ENCODE measurements at places on chromosomes 3 and 15.

DNA sequence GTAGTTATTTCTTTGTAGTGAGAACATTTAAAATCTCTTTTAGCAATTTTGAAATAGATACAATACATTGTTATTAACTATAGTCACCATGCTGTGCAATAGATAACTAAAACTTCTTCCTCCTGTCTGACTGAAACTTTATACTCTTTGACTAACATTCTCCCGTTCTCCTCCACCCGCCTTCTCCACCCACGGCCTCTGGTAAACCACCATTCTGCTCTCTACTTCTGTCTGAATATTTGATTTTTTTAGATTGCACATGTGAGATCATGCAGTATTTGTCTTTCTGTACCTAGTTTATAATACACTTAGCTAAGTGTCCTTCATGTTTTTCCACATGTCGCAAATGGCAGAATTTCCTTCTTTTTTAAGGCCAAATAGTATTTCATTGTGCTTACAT lies 72.8 kb upstream of the RBM5 start:
- DNase-seq, result no peak

GRCh38 chr3:14458434-14459275 lies 56.2 kb downstream of the SLC6A6 start:
- no peak for DNase-seq

GRCh38 chr15:44087578-44088465 lies 107.2 kb downstream of the FRMD5 start:
- DNase-seq, result peak; percentile 45

- DNase-seq, result no peak
These were observed 33.5 kb downstream of the UMPS start for GRCh38 chr3:124763644-124764358.

DNA sequence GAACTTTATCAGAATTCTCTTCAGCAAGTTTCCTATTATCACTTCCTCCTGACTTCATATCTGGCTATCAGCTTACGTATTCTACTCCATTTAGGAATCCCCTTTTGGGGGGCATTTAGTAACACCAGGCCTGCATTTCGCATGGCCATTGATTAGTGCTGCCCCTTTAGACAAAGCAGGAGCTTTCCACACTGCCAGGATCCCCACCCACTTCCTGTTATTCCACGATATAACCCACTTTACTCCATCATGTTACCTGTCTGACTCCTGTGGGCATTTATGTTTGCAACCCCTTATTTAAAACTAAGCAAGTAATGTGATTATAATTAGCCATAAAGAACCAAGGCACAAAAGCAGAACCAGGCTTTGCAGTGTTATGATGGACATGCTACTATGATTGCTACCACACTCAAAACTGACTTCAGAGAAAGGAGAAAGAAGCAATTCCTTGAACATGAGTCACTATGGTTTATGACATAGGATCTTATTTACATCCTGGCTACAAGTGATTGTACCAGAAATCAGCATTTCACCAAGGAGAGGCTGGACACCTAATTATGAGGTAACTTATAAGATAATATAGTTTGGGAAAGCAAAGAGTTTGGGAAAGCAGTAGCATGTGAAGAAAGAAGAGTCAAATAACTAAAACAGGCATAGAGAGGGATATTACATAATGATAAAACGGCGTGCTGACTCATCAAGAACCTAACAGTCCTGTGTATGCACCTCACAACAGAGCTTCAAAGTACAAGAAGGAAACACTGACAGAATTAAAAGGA lies 96.3 kb downstream of the IGSF11 start:
- DNase-seq, result peak; percentile 32

GRCh38 chr3:17905996-17906395 lies 163.6 kb upstream of the TBC1D5 start:
- no peak for DNase-seq

DNA sequence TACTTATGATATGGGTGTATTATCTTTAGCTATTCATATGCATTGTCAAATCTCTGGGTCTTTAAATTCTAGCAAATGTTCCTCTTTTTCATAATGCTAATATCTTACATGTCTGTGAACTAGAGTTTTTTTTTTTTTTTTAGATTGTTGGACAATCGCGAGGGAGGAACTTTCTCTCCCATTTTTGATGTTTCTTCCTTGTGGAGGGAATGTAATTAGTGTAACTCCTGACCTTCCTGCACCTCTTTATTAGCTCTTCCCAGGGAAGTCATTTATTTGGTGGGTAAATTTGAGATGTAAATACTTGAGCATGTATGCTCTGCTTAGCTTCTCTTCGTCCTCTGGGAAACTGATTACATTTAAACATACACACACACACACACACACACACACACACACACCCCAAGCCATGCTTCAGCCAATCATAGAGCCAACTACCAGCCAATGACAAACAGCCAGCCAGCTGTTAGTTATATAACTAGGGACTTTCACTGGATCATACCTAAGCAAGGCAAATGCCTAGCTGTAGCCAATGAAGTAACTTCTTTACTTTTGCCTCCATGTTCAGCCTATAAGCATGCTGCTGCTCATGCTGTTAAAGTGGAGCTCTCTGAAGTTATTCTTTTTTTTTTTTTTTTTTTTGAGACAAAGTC lies 8.3 kb upstream of the USP8 start:
- peak; percentile 6 for DNase-seq

GRCh38 chr3:156106721-156107373 lies 13.5 kb upstream of the KCNAB1 start:
- no peak for DNase-seq

- DNase-seq, result peak; percentile 81
These were observed 590 bp downstream of the POLR2H start for GRCh38 chr3:184361932-184362667.

- no peak for DNase-seq
These were observed 170.8 kb upstream of the BCL6 start for GRCh38 chr3:187916072-187916471.

- DNase-seq, result no peak
These were observed 87.7 kb downstream of the VGLL4 start for GRCh38 chr3:11555881-11556633.

GRCh38 chr15:74995779-74996765 lies 709 bp downstream of the SCAMP5 start:
- DNase-seq, result peak; percentile 68

- peak; percentile 84 for DNase-seq
These were observed 42.9 kb downstream of the PLCH1 start for GRCh38 chr3:155701882-155702465.

- DNase-seq, result no peak
These were observed 566.0 kb downstream of the GBE1 start for GRCh38 chr3:81195478-81195877.

GRCh38 chr15:72796515-72797337 lies 13.2 kb upstream of the ADPGK start:
- DNase-seq, result peak; percentile 77

- DNase-seq, result no peak
These were observed 63.8 kb downstream of the MRPL46 start for GRCh38 chr15:88403351-88403791.

- no peak for DNase-seq
These were observed 31.0 kb downstream of the HEG1 start for GRCh38 chr3:125024817-125025216.

DNA sequence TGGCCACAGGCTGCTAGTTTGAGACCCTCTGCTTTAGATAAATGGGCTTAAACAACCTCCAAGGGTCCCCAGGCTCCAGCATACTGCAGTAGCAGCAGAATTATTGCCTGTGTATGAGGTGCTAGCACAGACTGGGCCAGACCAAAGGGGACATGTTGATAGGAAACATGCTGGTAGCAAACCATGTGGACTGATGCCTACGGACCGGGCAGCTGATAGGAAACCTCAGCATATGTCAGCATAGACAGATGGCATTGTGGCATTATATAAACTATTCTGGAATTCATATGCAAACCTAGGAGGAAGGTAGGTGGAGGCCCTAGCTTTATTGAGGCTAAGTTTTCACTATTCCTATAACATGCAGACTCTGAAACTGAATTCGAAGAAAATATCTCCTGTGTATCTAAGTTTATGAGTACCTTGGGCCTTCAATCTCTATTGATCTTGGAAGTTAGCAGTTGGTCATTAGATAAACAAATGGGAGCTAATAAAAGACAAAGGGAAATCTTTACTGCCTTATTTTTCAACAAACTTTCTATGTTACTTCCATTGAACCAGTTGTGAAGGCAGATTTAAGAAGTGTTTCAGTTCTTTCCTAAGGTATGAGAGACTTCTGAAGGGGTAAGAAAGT lies 1.7 kb upstream of the HGD start:
- DNase-seq, result no peak

- DNase-seq, result peak; percentile 44
These were observed 16.3 kb downstream of the ACOX2 start for GRCh38 chr3:58520403-58521335.

- DNase-seq, result no peak
These were observed 207.0 kb downstream of the DIPK2A start for GRCh38 chr3:144178607-144179006.

DNA sequence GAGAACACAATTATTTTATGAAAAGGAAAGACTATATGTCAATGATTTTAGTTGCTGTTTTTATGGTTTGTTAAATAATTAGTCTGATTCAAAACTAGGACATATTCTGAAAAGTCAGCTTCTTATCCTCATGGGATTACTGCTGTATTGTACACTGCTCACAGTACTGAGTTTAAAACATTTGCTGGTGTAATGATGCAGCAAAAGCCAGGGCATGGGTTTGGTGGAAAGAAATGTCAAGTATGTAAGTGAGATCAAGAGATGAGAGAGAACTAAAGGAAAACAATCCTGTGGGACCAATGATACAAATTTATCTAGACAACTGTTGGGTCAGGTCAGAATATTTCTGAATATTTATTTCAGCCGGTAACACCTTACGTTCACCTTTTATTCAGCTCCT lies 210.1 kb upstream of the ARHGEF26 start:
- DNase-seq, result no peak

- no peak for DNase-seq
These were observed 31.3 kb downstream of the SMAD3 start for GRCh38 chr15:67096546-67097294.

- DNase-seq, result no peak
These were observed 25.2 kb downstream of the TLE3 start for GRCh38 chr15:70072479-70072878.

DNA sequence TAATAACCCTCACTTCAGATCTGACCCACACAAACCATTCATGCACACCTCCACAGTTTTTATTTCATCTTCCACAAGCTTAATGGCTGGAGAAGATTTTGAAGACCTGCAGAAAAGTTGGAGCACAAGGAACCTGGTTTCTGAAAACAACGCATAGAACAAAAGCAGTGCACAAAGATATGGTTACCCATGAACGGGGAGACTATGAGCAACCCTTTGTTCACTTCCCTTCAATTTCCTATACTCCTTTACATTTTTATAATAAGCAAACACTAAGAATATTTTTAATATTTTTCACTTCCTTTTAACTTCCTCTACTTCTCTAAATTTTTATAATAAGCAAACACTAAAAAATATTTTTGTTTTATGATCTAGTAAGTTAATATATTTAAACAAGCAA lies 103.5 kb upstream of the UBE2E2 start:
- DNase-seq, result no peak

DNA sequence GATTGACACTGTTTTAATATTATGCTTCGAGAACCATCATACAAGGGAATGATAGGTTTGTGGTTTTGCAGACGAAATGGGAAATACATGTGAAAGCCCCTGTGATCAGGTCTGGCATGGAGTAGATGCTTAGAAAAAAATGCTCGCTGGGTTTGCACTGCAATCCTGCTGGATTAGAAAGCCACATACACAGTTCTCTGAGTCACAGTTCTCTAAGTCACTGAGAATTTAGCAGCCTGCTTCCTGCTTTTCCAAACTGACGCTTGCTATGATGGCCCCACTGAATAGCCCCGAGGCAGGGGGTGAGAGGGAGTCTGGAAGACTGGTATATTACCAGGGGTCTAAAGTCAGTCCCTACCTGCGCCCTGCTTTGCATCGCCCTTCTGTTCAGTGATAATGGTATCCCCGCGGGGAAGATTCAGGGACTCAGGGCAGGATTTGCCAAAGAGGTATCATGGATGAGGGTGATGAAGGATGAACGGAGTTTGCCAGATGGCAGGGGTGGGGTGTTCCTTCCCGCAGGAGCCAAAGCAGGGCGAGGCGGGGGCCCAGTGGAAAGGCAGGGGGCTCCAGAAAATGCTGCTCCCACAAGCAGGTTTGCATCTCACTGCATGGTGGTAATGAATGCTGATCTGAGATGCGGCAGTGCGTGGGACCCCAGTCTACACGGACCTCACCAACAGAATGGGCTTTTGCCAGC lies 82.3 kb downstream of the IQSEC1 start:
- DNase-seq, result peak; percentile 48

DNA sequence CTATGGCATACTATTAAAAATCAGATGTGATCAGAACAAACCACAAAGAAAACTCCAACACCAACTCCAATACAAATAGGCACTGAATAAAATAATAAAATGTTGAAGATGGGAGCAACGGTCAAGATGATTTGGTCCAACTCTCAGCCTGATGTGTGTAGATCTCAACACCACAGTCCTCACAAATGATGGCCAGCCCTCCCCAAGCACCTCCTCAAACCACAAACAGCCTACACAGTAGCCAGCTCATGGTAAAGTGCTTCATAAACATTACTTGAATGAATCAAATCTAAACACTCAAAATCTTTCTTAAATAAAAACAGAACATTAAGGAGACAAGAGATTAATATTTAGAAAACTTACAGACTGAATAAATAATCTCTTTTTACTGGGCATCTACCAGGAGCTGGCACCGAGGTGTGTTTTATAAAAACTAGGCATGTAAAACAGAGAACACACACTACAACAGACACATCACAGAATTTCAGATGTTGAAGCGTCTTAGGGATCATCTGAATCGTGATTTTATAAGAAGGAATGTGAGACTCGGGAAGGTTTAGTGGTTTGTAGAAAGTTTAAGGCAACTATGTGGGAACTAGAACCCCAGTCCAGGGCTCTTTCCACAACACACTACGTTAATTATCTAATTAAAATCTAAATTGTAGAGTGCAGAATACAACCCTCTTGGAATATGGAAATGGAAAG lies 102.4 kb downstream of the MYLK start:
- no peak for DNase-seq

DNA sequence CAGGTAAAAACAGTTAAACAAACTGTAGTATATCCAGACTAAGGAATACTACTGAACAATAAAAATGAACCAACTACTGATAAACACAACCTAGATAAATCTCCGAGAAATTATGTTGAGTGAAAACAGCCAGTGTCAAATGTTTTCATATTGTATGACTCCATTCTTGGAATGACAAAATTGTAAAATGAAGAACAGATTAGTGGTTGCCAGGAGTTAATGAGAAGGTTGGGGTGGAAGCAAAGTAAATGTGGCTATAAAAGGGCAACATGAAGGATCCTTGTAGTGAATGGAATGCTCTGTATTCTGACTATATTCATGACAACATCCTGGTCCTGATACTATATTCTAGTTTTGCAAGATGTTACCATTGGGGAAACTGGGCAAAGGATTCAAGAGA lies 27.5 kb upstream of the ACKR4 start:
- no peak for DNase-seq

DNA sequence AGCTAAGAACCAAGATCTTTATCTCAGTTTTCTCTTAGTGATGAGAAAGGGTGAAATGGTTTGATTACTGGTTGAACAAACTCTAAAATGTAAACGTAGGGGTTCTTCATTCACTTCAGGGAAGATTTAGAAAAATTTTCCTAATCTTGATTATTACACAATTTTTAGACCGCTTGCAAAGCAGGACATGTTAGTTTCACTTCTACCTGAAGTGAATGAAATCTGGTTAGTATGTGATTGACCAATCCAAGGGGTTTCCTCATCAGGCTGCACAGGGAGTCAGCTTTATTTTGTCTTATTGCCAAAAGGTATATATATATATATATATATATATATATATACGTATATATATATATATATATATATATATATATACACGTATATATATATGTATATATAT lies 740.4 kb downstream of the TUSC7 start:
- DNase-seq, result no peak

GRCh38 chr15:60444289-60444912 lies 34.5 kb downstream of the ICE2 start:
- peak; percentile 34 for DNase-seq

Data from hepatocyte (in vitro differentiated cells).